PC-3 (cell line): ENCODE measurements at places on chromosomes 5 and 9. TPM values are rescaled to one million over a fixed set of nuclear protein-coding genes. Genes with fewer than 3 reads are reported as not detected.

The AK3 gene
- total RNA-seq: 42.2 and 79.2 TPM in 2 replicates

DNA sequence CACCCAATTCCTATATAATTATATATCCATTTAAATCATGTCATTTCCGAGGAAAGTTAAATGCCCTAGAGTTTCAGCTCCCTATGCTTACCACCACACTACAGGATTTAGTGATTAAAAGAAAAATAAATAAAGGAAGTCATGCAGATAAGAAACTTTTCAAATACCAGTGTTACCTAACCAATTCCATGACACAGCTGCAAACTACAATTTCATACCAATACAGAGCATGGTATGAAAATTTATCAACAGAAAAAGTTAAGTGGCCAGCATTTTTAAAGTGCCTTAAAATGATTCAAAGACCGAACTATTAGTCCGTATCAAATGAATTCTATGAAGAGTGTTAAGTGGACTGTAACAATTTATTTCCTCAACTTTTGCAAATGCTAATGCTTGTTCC is 35.9 kb downstream of the CEP120 start:
- DNase-seq: no peak

GRCh38 chr5:107211630-107212029 is 459.1 kb downstream of the EFNA5 start:
- DNase-seq: no peak

DNA sequence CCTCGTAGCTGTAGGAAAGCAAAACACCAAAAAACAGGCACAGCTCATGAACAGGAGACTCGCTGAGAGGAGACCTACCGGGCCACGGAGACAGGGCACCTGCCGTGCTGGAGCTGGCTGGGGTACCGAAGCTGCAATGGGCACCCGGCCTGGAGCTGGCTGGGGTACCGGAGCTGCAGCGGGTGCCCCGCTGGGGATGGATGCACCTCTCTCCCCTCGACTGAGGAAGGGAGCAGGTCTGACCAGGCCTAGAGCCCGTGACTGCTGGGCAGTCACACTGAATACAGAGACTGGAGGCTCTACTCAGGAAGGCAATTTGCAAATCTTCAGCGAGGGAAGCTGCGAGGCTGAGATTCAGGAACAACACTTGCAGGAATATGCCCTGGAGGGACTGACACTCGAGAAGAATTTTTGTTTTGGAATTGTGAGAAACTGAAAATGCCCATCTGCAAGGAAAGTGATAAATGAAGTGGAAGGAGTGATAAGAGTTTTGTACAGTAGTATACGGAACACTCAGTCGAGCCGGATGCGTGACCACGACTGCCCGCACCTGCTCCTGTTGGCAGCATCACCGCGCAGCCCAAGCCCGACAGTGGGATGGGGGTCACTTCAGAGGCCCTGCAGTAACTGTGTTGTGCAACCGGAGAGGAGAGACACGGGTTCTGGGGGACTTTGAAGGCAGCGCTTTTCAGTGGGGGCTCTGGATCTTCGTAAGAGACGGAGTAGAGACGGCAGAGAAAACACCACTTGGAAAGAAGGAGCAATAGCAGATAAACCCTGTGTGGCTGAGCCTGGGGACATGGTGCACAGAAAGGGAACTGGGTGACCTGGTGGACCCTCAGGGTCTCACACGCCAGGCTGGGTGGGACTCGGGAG is 27.9 kb upstream of the LPCAT1 start:
- DNase-seq: no peak

GRCh38 chr9:70868661-70869652 is 252.5 kb downstream of the TRPM3 start:
- no peak for DNase-seq

- DNase-seq: peak; percentile 38
Observed at GRCh38 chr5:14882658-14883580, 11.3 kb upstream of the ANKH start.

GRCh38 chr9:106110483-106110882 is 416.1 kb downstream of the TMEM38B start:
- peak; percentile 4 for DNase-seq
